Stimulated activated CD4-positive, alpha-beta T cell treated with anti-CD3 and anti-CD28 coated beads, Interleukin-15, amount 100 ng/mL, for 1 hour (primary cell): ENCODE measurements at places on chromosomes 11 and 22.

DNA sequence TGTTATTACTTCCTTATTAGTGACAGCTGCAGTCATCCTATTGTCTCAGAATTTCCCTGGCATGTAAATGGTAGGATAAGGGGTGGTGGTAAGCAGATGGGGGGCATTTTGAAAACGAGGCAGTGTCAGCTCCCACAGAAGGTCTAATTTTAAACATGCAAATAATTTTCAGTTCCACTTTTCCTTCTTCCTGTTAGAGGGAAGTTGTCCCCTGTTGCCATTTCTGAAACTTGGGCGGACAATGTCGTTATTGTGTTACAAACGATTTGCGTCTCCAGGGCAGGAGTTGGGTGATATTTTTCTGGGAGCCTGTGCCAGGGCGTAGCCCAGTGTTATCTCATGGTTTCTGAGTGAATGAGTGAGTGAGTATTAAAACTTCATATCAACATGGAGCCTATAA lies 7.4 kb downstream of the PTPRJ start:
- no peak for DNase-seq

- DNase-seq = no peak
These were observed 27.4 kb upstream of the PANX2 start for GRCh38 chr22:50143096-50143495.

GRCh38 chr11:125199915-125200314 lies 35.4 kb downstream of the PKNOX2 start:
- no peak for DNase-seq

DNA sequence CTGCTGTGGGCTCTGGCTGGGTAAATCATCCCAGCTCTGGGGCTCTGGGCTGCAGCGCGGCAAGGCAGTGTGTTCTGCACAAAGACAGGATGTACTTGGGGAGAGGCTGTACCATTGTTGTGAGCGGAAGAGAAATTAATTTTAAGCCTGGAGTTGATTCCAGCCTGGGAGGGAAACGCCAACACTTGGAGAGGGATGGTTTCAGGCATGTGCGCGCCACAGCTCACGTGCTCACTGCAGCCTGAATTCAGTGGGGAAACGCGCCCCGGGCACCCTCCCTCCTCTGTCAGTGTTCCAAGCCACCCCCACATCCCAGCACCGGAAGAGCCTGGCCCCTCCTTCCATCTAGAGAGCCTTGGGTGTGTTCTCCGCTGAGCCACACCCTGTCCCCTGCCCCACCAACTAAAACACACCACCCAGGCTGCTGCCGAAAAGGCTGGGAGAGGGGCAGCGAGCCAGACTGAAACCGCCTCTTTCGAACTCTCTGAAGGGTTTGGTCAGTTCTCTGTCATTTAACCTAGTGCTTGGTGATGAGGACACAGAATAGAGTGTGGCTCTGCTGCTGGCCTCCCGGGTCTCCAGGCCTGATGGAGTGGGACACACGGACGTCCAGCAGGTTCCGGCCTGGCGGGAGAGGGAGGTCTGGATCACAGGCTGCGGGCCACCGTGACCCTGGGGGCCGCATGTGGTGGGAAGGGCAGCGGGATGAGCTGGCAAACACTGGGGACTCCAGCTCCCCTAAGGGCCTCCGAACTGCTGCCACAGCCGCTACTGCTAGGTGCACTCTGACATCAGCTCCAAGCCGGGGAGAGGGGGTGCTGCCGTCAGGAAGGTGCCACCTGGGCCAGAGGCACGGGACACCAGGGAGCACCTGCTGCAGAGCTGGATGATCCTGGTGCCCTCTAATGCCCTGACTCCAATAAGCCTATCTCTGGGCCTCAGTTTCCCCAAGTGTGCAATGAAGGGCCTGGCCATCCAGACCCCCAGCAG lies 230.8 kb downstream of the CTTN start:
- DNase-seq = no peak

DNA sequence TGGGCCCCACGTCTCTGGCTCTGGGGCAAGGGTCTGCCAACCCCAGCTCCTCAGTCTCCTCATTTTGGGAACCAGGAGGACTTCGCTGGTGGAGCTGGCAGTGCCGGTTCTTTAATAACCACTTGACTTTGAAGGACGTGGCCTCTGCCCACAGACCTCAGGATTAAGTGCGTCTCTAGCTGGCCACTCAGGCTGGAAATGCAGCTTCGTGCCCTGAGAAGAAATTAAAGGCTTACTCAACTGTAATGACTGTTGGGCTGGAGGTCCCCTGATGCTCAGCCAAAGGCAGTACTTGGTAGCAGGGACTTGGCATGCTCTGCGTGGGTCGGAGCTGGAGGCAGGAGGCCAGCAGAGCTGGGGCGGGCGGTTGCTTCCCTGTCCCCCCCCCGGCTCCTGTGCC lies 16.7 kb upstream of the PARVG start:
- DNase-seq = no peak

DNA sequence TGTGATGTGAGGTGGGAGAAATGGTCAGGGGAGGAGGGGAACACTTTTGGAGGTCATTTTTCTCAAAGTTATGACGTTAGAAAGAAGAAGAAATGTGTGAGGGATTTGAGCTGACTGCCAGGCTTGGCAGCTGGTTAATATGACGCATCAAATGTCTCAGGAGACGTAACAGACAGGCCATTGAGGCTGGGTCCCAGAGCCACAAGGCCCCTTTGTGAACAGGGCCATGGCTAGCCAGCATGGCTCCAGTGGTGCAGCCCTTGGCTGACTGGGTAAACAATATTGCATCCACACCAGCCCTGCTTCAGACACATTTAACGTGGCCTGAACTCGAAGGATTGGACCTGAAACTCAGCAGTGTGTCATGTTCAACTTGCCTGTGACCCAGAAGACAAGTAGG lies 34.3 kb downstream of the AMOTL1 start:
- no peak for DNase-seq

GRCh38 chr22:17957204-17957603 lies 67.2 kb downstream of the MICAL3 start:
- no peak for DNase-seq

DNA sequence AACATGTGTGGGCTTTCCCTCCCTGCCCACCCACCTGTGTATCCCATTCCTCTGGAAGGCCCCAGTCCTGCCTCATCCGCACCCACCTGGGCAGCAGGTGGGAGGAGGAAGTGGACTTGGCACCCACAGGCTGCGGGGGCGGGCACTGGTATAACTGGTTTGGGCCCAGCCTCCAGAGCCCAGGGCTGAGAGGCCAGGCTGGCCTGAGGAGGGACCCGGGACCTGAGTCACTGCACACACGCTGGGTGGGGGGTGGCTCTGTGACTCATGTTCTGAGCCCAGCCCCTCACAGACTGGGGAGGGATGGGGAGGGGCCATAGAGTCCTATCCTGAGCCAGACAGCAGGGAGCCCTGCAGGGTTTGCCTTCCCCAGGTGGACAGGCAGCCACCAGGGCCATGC lies 16.7 kb downstream of the PHLDA2 start:
- no peak for DNase-seq
